ENCODE measurements at places on chromosomes 6 and 20.

DNA sequence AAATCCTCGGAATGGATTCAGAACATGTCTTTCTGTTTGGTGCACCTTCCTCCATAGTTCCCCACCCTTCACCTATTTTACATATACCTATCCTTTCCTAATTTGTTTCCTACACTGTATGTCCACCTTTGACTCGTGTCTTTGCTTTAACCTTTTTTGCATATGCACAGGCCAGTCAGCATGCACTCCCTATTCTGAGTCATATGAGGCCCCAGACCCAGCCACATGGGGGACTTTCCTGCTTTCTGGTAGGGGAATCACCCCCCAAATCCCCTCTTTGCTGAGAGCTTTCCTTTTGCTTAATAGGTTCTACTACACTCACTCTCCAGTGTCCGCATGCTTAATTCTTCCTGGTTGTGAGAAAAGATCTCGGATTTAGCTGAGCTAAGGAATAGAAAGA is 393.8 kb upstream of the IMPG1 start:
- DNase-seq: no peak

- no peak for DNase-seq
Measured at GRCh38 chr20:61252601-61253263, 671 bp downstream of the CDH4 start.

DNA sequence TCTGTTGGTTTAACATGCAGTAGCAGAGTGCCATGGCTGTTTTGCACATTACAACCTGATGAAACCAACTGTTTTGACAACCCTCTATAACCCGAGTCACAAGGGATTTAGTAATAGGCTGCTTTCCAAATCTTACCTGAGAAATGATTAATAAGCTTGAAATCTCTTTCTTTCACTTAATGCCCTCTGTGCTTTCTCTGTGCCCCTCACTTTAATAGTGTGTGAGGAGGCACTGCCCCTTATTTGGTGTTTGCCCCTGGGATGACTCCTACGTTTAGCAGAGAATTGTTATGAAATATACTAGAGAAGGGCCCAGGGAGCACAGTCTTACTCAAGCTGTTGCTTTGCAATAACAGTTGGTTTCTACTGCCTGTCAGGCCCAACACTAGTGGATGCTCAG is 31.0 kb upstream of the PTCHD4 start:
- DNase-seq: no peak

- DNase-seq: no peak
Measured at GRCh38 chr6:170222498-170223471, 68.1 kb downstream of the DLL1 start.

- no peak for DNase-seq
Measured at GRCh38 chr6:106072501-106073090, 13.5 kb upstream of the PRDM1 start.

- DNase-seq: no peak
Measured at GRCh38 chr6:118198746-118199145, 291.7 kb downstream of the SLC35F1 start.

DNA sequence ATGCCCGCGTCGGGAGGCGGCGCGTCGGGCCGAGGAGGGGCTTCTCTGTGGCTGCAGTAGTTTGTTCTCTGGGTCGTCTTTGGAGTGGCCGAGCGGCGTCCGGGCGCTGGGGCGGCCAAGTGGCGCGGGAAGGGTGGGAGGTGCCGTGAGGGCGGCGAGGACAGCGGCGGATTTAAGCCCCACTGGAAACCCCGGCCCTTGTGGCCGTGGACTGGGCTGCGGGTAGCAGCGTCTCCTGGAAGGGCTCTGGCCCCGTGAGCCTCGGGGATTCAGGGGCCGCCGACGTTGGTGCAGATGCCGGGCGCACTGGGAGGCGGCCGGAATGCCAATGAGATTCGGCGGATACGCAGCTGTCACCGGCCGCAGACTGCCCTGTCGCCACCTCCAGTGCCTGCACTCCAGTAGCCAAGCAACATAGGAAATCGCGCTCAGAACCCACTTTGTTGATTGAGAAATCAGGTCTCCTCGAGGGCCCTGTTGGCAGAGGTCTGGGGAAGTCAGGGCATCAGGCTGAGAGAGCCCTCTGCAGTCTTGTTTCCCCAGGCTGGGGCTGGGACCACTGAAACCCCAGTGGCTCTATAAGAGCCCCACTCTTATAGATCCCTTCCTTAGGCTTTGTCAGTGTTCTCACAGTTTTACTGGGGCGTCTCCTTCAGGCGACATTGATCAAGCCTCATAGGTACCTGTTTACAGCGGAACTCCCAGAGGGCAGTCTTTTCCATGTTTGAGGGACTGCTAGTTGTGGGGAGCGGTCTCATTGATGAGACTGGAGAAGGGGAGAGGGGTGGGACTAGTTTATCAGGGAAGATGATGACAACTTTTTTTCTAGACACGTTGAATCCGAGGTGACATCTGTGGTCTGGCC is 642 bp downstream of the GZF1 start:
- no peak for DNase-seq

DNA sequence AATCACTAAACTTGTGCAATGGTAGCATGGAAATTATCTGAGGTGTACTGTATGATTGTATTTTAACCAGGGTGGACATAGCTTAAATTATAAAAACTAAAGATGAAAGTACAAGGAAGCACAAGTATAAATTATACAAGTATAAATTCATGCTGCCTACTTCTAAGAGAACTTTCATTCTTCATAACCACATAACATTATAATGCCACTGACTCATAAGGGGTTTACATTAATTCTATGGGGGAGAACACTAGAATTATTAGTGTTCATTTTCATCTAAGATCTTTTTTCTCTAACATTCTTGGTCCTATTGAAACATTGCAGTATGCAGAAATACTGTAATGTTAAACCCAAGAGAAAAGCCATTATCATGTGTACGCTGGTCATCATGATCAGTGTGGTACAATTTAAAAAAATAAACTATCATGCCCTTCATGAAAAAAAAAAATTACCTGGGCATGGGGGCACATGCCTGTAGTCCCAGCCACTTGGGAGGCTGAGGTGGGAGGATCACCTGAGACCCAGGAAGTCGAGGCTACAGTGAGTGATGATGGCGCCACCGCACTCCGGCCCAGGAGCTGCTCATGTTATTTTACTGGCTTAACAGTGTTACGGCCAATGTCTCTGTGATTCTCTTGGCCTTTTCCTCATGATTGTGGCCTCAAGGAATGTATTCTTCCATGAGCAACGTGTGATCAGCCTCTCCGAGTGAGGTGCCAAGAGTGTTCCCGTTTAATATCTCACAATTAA is 25.9 kb upstream of the AHCY start:
- no peak for DNase-seq

DNA sequence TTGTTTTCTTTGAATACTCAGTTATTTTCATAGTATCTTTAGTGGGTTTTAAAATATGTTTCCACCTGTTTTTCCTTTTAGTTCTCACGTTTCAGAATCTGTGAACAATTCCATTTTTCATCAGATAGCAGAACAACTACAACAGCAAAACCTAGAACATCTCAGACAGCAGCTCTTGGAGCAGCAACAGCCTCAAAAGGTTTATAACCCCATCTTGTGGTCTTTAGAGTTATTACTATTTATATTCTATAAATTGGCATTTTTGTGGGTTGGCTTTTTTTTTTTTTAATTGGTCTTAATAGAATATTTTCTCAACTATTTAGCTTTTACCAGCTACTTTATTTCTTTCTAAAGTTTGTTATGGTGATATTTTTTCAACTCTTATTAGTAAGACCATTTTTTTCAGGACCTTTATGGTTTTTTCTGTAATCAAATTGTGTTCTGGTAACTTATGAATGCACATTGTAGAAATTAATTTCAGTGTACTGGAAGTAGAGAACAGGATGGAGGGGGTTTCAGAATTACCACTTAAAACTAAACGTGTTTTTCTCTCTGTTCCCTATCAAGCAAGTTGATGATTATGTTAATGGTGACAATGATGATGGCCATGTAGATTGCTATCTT is 72.2 kb downstream of the SCAF8 start:
- DNase-seq: no peak

DNA sequence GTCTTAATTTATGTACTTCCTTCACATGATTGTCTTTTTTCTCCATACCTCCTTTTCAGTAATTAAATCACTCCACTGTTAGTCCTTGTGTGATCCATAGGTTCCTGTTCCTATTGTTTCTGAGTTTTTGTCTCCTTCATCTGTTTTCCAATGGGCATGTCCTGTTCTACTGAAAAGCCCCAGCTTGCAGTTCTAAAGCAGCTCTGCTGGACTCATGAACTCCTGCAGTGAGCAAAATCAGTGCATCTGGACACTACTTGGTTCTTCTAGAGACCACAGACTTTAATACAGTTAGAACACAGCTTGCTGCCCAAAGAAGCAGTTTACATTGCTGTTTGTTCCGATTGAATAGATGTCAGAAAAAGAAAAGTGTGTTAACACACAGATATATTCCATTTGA is 593.3 kb upstream of the HS3ST5 start:
- DNase-seq: no peak

DNA sequence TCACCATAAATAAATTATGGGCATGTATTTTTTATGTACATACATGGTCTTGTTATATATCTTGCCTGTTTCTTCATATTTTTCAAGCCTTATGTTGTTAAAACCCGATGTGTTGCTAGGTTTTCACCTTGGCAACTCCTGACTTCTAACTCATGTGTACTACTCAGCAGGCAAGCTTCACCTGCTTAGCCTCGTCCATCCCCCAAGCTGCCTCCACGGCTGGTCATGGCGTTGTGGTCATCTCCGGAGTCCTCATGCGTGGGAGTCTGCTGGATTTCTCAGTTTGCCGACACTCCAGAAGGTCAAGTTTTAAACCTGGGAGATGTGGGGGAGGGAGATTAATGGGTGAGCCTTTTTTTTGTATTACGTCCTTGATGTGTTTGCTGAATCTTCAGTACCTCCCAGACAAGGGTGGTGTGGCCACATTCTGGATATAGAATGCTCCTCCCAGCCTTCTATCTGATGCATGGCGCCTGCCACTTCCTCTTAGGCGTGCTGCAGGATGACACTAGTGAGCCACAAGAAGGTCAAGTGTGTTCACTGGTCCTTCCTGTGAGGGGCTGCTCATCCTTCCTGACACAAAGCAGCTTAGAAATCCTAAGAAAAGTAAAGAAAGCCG is 26.6 kb upstream of the EDN3 start:
- no peak for DNase-seq

DNA sequence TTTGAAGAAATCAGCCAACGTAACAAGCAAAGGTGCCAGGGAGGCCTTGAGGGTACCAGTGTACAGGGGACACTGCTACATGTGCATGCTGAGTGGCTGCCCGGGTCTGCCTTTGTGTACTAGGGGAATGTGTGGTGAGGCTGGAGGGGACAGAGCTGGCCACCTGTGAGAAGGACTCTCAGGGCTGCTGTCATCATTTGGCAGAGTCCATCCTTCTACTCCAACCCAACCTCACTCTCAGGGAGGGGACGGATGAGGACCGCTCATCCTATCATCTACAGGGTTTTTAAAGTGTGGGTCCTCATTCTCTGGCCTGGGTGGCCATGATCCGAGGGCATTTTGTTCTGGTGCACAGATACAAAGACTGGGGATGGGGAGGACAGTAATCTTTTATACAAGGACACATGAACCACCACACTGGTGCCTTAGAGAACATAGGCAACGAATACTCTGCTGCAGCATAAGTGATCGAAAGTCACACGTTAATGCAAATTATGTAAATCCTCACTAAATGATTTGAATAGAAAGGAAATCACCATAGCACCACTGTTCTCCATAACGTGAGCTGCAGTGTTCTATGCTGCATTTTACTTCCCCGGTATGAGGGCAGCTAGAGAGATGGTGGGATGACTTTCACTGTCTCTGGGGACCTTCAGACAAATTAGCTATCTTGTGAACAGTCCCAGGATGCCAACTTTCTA is 181.4 kb downstream of the GMPR start:
- DNase-seq: no peak

GRCh38 chr6:30915591-30915946 is 1.5 kb downstream of the VARS2 start:
- peak; percentile 45 for DNase-seq

DNA sequence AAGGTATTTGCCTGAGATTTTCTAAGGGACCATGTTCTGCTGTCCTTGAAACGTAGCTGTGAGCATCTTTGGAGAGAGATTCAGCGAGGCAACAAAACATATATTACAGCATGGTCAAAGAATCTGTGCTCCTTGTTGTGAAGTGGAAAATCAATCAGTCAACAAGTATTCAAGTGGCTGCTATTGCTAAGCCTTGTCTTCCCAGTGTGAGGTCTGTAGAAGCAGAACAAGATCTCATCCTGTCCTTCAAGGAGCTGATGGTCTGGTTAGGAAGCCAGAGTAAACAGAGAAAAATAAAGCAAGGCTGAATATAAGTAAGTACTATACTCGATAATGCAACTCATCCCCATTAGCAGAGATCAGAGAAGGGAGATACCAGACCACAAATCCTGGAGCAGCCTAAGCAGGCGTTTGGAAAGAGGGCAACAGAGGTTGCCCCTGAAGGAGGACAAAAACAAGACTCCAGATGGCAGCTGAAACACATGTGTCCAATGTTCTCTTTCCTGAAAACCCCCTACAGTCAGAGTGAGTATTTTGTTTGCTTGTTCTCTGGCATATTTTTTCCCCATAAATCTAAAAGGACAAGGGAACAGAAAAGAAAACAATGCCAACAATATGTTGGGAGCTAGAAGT is 392.0 kb downstream of the SYNE1 start:
- DNase-seq: no peak

GRCh38 chr6:10362300-10362699 is 52.6 kb downstream of the TFAP2A start:
- DNase-seq: no peak

GRCh38 chr20:45341939-45342854 is 6.0 kb downstream of the SDC4 start:
- peak; percentile 88 for DNase-seq

- DNase-seq: no peak
Measured at GRCh38 chr6:32327103-32327502, 44.6 kb downstream of the TSBP1 start.

DNA sequence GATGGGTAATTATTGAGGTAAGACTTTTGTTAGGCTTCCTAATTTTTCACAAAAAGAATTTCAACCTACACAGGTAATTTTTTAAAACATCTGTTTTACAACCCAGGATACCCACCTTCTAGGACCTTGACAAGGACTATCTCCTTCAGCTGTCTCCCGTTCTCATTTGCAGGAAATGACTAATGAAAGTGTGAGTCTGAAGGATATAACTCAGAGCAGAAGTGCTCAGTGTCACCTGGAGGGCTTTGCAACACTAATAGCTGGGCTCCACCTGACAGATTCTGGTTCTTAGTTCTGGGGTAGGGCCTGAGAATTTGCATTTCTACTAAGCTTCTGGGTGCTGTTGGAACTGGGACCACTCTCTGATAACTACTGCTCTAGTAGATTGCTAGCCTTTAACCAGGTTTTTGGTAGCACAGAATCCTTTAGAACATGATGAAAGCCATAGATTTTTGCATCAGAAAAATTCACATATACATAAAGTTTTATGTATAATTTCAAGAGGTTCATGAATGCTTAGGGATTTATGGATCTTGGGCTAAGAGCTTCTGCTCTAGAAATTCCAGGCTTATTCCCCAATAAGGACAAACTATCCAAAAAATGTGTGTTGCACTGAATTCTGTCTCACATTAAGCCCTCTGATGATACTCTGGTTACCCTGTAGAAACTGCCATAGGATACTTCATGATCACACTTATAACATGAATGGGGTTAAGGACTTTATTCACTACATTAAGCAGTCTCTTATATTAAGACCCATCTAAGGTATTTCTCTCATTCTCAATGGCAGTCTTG is 30.3 kb downstream of the AK9 start:
- no peak for DNase-seq
